HepG2 (cell line): ENCODE measurements at places on chromosomes 3 and 15. TPM values are rescaled to one million over a fixed set of nuclear protein-coding genes. Genes with fewer than 3 reads are reported as not detected.

Gene SERINC4
- not detected in 2 replicates for total RNA-seq

- H3K4me1 ChIP-seq: peaks cover 8% of the 10 kb centered on the region; the same call in 1 of the 2 replicates
- H3K4me3 ChIP-seq: no peak overlapping the region
Observed at GRCh38 chr3:122948408-122948807, 79.2 kb downstream of the SEMA5B start.

DNA sequence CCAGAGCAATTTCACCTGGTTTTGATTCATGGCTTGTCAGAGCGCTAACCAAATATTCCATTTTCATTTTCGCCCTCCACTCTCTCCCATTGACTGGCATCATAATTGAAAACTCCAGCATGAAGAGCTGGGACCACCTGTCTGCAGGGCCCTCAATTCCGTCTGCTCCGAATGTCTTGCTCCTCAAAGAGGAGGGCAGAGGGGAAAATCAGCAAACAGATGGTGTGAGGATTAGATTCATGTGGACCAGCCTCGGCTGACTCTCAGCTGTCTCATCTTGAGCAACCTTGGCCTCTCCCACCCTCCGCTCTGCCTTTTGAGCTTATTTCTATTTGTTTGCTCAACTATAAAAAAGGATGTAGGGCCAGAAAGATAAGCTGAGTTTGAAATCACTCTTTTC lies 512.2 kb upstream of the PPP2R3A start:
- H3K4me3 ChIP-seq: no peak overlapping the region
- no peak for DNase-seq
- no peaks in the 10 kb centered on the region for H3K4me1 ChIP-seq

DNA sequence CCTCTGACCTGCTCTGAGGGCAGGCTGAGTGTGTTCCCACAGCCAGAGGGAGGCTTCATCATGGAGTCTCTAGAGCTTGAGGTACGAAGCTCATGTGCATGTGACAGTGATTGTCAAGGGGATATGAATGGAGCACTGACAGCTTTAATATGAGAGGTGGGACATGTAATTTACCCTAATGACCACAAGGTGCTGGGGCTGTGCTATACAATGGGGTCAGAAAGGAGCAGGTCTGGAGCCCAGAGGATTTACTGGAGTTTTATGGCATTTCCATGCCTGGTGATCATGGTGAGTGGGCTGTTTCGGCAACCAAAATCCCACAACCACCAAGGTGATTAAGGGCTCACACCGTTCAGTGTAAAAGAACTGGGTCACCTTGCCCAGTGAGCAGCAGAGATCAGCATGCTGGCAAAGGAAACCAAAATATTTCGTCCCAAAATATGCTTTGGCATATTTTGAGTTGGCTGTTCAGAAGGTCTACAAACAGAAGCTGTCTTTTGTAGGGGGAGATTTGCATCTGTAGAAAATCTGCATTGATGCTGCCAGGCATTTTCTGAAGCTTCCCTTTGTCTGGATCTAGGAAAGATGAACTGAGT lies 40.1 kb upstream of the RASGRF1 start:
- no peak overlapping the region for H3K27ac ChIP-seq
- no peaks in the 10 kb centered on the region for H3K4me1 ChIP-seq
- H3K36me3 ChIP-seq: no peaks in the 10 kb centered on the region
- no peak for DNase-seq
- H3K4me3 ChIP-seq: no peak overlapping the region

- H3K4me3 ChIP-seq: no peak overlapping the region
- H3K27me3 ChIP-seq: peaks cover 5% of the 10 kb centered on the region
- DNase-seq: peak; percentile 36
- H3K27ac ChIP-seq: no peak overlapping the region
- H3K4me1 ChIP-seq: no peaks in the 10 kb centered on the region
- H3K36me3 ChIP-seq: no peaks in the 10 kb centered on the region
Observed at GRCh38 chr3:127406309-127407025, 118.6 kb upstream of the PRR20G start.

GRCh38 chr3:108380128-108380795 lies 83.9 kb downstream of the HHLA2 start:
- H3K36me3 ChIP-seq: no peaks in the 10 kb centered on the region
- no peak overlapping the region for H3K27ac ChIP-seq
- H3K4me1 ChIP-seq: no peaks in the 10 kb centered on the region

GRCh38 chr3:152823781-152824180 lies 11.2 kb upstream of the P2RY1 start:
- no peak overlapping the region for H3K27ac ChIP-seq
- no peaks in the 10 kb centered on the region; the same call in 1 of the 2 replicates for H3K27me3 ChIP-seq
- H3K4me3 ChIP-seq: no peak overlapping the region
- no peaks in the 10 kb centered on the region for H3K36me3 ChIP-seq
- DNase-seq: no peak

Gene STRC
- 0.07 TPM in 1 of 2 replicates, not detected in the other for total RNA-seq

Gene GPR149
- not detected in 2 replicates for total RNA-seq

DNA sequence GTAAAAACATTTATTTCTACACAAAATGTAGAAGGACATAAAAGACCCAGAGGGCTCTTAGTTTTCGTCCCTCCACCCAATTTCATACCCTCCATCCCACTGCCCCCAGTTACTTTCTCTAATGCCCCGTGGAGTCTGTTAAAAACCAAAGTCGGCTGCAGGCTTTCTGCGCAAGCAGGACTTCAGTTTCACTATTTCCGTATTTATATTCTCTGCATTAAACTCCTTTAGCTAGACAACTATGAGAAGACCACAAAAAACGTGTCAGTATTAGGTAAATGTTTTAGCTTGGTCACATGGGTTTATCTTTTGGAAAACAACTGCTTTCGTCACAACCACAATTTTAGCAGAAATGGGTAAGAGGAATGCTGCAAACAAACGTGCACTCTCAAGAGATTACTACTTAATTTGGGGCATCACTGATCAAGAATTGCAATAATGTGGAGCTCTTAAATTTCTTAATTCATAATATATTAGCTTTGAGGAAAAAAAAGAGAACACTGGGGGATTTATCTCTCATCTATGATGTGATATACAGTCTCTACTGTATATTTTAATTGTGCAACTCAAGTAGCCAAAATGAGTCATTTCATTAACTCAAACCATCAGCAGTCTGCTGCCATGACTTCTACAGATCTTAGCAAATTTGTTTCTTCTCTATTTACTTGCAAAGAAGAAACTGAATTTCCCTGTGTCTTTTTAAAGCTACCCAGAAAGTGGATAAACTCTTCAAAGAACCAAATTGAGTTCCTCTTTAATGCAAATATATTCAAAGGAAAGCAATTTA lies 740 bp upstream of the NSMCE3 start:
- H3K4me3 ChIP-seq: peak overlapping the region; percentile 76
- H3K27ac ChIP-seq: no peak overlapping the region
- no peaks in the 10 kb centered on the region for H3K36me3 ChIP-seq
- no peak for DNase-seq

GRCh38 chr3:118729546-118729945 lies 305.1 kb downstream of the IGSF11 start:
- no peak overlapping the region for H3K4me3 ChIP-seq
- no peak overlapping the region for H3K27ac ChIP-seq
- no peak for DNase-seq
- H3K4me1 ChIP-seq: peaks cover 16% of the 10 kb centered on the region
- no peaks in the 10 kb centered on the region for H3K27me3 ChIP-seq

DNA sequence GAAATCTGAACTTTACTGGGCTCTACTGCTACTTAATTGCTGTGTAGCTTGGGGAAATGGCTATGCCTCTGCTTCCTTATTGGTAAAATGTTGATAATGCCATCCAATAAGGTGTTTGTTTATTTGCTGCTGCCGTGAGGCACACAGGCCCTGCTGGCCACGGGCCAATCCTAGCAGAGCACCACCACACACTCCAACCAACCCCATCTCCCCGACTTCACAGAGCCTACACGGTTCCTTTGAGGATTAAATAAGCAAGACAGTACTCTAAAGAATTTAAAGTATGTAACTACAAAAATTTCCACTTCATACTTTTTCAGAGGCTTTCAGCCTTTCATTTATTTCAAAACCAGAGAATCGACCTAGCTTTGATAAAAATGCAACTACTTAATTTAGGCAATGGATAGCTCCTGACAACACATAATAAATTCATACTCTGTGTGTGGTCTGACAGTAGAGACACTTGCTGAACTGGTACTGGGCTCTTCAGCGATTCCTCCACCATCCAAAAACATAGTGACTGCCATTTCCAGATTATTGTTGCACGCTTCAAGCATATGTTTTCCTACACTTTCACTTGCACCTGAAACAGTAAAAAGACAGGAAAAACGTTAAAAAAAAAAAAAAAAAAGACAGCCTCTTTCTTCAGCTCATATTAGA lies 25.3 kb downstream of the UBXN7 start:
- no peak for DNase-seq
- H3K36me3 ChIP-seq: peaks cover 33% of the 10 kb centered on the region; the same call in 2 of the 3 replicates
- no peak overlapping the region for H3K27ac ChIP-seq
